K562 (cell line): ENCODE measurements at places on chromosomes 12 and 14. TPM values are rescaled to one million over a fixed set of nuclear protein-coding genes. Genes with fewer than 3 reads are reported as not detected.

The NAV3 gene
- 0.04 and 0.13 TPM in 2 replicates for total RNA-seq

The CDKN1B gene
- 23.9 and 27.3 TPM in 2 replicates for total RNA-seq

The BHLHE41 gene
- 0.45 TPM in 1 of 2 replicates, not detected in the other for total RNA-seq

The KRT71 gene
- not detected in 2 replicates for total RNA-seq

The KCNK13 gene
- not detected in 2 replicates for total RNA-seq

The TBC1D30 gene
- total RNA-seq, result 0.18 and 0.55 TPM in 2 replicates

The GLIPR1L1 gene
- total RNA-seq, result not detected in 2 replicates

The CLEC6A gene
- not detected in 2 replicates for total RNA-seq

The ASPG gene
- 0.18 TPM in 1 of 2 replicates, not detected in the other for total RNA-seq

The PARP11 gene
- 1.6 and 2.5 TPM in 2 replicates for total RNA-seq

The PWP1 gene
- 61.6 and 62.0 TPM in 2 replicates for total RNA-seq

The ARHGEF25 gene
- 13.6 and 15.0 TPM in 2 replicates for total RNA-seq

The KLHDC1 gene
- total RNA-seq, result 0.22 TPM in 2 replicates

The DIO2 gene
- not detected in 2 replicates for total RNA-seq

The MYL2 gene
- total RNA-seq, result not detected in 2 replicates

The DBX2 gene
- not detected in 2 replicates for total RNA-seq

The EPYC gene
- not detected in 2 replicates for total RNA-seq

The PRICKLE1 gene
- 0.58 and 0.67 TPM in 2 replicates for total RNA-seq

The KLHL33 gene
- 0.02 TPM in 1 of 2 replicates, not detected in the other for total RNA-seq

The PLEKHG7 gene
- not detected in 2 replicates for total RNA-seq

The TAS2R9 gene
- total RNA-seq, result not detected in 2 replicates

The SIX4 gene
- total RNA-seq, result 8.1 and 8.6 TPM in 2 replicates
